ENCODE measurements at places on chromosomes 3 and 15. TPM values are rescaled to one million over a fixed set of nuclear protein-coding genes. Genes with fewer than 3 reads are reported as not detected.

The CPNE9 gene
- not detected for total RNA-seq

DNA sequence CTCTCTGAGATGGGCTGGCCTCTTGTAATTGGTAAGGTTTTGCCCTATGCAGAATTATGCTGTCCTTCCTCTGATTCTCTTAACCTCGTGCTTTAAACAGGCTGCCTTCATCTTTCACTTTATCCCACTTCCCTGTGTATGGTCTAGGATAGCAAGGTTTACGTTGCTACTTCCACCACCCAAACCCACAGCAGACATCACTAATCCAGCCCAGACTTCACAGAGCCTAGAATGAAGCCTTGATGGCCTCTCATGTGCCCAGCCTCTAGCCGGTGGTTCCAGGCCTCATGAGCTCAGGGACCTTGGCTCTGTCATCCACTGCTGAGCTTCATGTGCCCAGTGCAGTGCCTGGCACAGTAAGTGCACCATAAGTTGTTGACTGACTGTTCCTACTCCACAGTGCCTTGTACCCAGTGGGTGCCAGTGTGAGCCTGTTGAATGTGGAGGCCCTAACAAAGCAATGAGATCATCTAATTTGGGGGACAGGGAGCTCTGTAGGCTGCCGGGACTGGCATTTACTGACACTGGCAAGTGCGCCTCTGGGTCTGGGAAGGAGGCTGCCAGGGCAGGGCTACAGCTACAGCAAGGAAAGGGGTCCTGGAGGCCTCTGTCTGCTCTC, 12.5 kb downstream of the SLC6A6 start:
- H3K27me3 ChIP-seq, result no peaks in the 10 kb centered on the region
- no peak for DNase-seq
- H3K27ac ChIP-seq, result peak overlapping the region; percentile 29

- no peak overlapping the region for H3K27ac ChIP-seq
- no peaks in the 10 kb centered on the region for H3K4me1 ChIP-seq
- no peaks in the 10 kb centered on the region for H3K36me3 ChIP-seq
- DNase-seq, result no peak
Observed at GRCh38 chr3:30555968-30556367, 50.4 kb upstream of the TGFBR2 start.

- no peaks in the 10 kb centered on the region for H3K36me3 ChIP-seq
- H3K4me1 ChIP-seq, result no peaks in the 10 kb centered on the region
- H3K27ac ChIP-seq, result no peak overlapping the region
- no peaks in the 10 kb centered on the region for H3K27me3 ChIP-seq
Observed at GRCh38 chr3:180102134-180102533, 65.4 kb upstream of the PEX5L start.

DNA sequence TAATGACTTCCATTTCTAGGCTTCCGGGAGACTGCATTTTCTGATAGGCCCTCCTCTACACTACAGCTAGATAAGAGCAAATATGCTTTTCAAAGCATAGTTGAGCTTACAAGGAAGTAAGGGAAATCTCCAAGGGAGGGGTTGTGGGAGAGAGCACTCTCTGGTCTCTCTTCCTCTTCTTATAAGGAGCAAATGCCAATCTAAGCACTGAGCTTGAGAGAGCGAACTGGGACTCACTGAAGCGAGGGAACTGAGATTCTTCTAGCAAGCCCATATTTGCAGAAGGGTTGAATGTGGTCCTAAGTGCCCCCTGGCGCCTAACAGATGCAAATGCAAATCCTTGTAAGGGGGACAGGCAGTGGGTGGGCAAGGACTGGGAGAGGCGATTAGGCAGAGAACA, 164.8 kb downstream of the ERC2 start:
- no peak overlapping the region for H3K27ac ChIP-seq
- H3K4me3 ChIP-seq, result no peak overlapping the region
- no peaks in the 10 kb centered on the region for H3K27me3 ChIP-seq
- DNase-seq, result peak; percentile 18

DNA sequence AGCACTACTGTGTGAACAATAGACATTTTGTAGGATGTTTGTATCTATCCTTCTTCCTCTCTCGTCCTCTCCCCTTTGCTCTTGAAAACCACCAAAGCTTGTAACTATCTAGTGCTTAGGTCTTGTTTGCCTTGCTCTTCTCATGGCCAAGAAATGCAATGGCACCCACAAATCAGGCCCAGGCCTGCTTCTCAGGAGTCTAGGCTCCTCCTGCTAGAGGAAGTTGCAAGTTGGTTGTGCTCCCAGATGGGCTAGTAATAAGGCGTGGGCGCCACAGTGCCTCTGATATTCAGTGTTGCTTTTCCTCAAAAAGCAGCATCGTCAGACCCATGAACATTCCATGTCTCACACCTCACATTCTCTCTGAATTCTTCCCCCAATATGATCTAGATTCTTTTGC, 28.7 kb downstream of the ZNF385D start:
- no peak overlapping the region for H3K4me3 ChIP-seq
- no peaks in the 10 kb centered on the region for H3K4me1 ChIP-seq
- H3K27me3 ChIP-seq, result no peaks in the 10 kb centered on the region
- no peak overlapping the region for H3K27ac ChIP-seq
- no peaks in the 10 kb centered on the region for H3K36me3 ChIP-seq

DNA sequence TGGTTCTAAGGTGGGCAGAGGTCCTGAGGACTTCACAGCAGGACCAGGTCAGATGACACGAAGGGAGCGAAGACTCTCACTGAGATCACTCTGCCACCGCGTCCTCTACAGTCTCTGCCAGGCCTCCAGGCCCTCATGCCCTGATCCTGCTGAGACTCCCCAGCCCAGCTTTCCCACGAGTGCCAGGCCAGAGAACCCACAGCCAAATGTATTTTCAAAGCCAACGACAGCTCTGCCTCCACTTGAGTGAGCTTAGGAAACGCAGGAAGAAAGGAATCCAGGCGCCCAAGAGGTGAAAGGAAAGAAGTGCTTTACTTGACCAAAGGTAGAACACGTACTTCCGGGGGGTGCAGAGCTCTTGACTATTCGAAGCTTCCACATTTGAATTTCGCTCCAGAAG, 275.0 kb downstream of the XXYLT1 start:
- no peaks in the 10 kb centered on the region for H3K4me1 ChIP-seq
- no peaks in the 10 kb centered on the region for H3K36me3 ChIP-seq

DNA sequence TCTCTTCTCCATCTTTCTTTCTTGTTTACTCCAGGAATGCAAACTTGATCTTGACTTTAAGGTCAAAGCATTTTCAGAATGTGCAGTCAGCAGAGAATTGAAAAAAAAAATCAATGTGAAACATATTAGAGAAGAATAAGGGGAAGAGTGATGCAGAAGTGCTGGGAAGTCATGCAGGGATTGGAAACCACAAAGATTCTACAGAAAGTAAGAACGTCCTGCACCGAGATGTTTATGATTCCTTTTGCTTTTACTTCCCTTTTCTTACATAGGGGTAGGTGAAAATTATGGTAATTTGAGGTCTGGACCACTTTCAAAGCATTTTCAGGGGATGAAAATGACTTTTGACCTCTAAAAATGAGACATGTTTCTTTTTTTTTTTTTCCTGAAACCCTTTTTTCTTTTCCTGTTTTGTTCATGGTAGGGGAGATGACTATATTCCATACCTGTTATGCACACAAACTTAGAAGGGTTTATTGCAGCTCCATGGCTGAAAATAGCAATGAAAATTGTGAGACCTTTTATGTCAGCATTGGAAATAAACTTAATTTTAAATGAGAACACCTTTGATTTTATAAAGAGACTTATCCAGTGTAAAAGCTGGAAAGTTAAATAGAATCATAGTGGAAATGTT, 623.5 kb upstream of the TBL1XR1 start:
- no peaks in the 10 kb centered on the region for H3K4me1 ChIP-seq
- no peak overlapping the region for H3K27ac ChIP-seq
- H3K4me3 ChIP-seq, result no peak overlapping the region
- no peak for DNase-seq

The TERC gene
- total RNA-seq, result 21.6 TPM

The CPN2 gene
- total RNA-seq, result not detected

GRCh38 chr3:197836244-197836643, 45.2 kb downstream of the LRCH3 start:
- H3K4me1 ChIP-seq, result no peaks in the 10 kb centered on the region
- no peaks in the 10 kb centered on the region for H3K27me3 ChIP-seq
- H3K4me3 ChIP-seq, result no peak overlapping the region

GRCh38 chr3:31132132-31132769, 237.8 kb upstream of the GADL1 start:
- H3K4me1 ChIP-seq, result no peaks in the 10 kb centered on the region
- no peaks in the 10 kb centered on the region for H3K36me3 ChIP-seq
- no peak overlapping the region for H3K27ac ChIP-seq
- DNase-seq, result no peak
- H3K4me3 ChIP-seq, result no peak overlapping the region

DNA sequence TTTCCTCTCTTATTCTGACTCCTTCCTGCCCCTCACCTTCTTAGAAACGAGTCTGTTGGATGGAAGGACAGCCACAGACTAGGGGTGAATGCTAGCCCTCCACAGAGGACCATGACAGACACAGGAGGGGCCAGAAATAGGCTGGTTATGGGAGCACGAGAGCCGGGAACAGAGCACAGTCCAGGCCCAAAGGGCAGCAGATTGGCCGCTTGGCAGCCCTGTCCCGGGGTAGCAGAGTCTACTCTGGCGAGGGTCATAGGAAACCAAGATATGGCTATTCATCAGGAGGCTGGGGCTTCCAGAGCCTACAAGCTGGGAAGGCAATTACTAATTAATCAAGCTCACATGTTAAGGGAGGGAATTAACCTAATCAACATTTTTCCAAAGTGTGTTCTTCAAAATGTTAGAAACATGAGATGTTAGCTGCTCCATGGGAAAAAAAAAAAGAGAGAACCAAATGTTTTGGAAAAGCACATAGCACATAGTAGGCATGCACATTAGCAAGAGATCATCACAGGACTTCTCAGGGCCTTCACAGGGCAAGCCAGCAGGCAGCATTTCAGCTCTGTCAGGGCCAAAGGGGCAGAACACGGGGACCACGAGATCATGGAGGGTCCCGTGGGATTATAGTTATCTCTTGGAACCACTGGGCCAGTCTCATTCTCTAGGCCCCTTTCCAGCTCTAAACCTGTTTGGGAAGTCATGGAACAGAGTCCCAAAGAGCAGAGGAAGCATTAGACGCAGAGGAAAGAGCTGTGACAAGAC, 13.3 kb downstream of the SEMA3G start:
- H3K4me1 ChIP-seq, result peaks cover 11% of the 10 kb centered on the region
- no peak overlapping the region for H3K4me3 ChIP-seq
- no peak overlapping the region for H3K27ac ChIP-seq
- H3K27me3 ChIP-seq, result no peaks in the 10 kb centered on the region

The KBTBD12 gene
- total RNA-seq, result not detected

- H3K4me3 ChIP-seq, result no peak overlapping the region
- H3K27me3 ChIP-seq, result peaks cover 37% of the 10 kb centered on the region
- no peaks in the 10 kb centered on the region for H3K4me1 ChIP-seq
- DNase-seq, result peak; percentile 59
- H3K36me3 ChIP-seq, result no peaks in the 10 kb centered on the region
Observed at GRCh38 chr15:76057332-76058000, 2.3 kb upstream of the TMEM266 start.

- H3K27ac ChIP-seq, result no peak overlapping the region
- no peaks in the 10 kb centered on the region for H3K27me3 ChIP-seq
- peaks cover 6% of the 10 kb centered on the region for H3K4me1 ChIP-seq
- no peaks in the 10 kb centered on the region for H3K36me3 ChIP-seq
- H3K4me3 ChIP-seq, result no peak overlapping the region
- DNase-seq, result no peak
Observed at GRCh38 chr3:126751611-126752302, 47.7 kb downstream of the CHCHD6 start.

- peak overlapping the region; percentile 15 for H3K27ac ChIP-seq
- no peaks in the 10 kb centered on the region for H3K27me3 ChIP-seq
- DNase-seq, result peak; percentile 8
Observed at GRCh38 chr3:151538456-151539393, 77.9 kb upstream of the IGSF10 start.

DNA sequence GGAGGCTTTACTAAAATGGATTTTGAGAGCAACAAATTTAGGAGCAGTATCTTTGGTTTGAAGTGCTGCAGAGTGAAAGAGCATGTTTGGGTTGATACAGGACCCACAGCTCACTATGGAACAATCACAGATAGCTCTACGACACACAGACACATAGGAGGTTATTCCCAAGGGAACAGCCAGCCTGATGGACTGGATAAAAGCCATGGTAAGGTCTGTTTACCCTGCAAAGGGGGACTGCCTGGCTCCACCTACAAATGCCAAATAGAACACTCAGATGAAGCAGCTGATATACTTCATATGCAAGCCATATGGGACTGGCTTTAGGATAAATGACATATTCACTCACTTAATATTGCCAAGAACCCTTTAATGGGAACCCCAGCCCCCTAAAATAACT, 75.4 kb downstream of the CDC25A start:
- no peak for DNase-seq
- H3K27ac ChIP-seq, result no peak overlapping the region
- H3K4me1 ChIP-seq, result no peaks in the 10 kb centered on the region
- no peaks in the 10 kb centered on the region for H3K36me3 ChIP-seq

DNA sequence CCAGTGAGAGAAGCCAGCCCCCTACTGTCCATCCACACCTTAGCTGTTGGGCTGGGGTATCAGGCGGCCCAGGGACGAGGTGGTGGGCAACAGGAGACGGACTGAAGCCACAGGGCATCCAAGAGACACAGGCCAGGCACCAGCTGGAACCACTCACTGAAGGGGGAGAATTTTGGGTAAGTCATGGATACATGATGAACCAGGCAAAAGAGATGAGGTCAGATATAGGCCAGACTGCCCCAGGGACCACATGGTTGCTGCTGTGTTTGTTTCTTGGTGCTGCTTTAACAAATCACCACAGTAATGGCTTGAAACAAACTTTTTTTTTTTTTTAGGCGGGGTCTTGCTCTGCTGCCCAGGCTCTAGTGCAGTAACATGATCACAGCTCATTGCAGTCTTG, 66.4 kb downstream of the SEMA5B start:
- no peaks in the 10 kb centered on the region for H3K36me3 ChIP-seq
- no peaks in the 10 kb centered on the region for H3K4me1 ChIP-seq
- no peak for DNase-seq
- no peak overlapping the region for H3K4me3 ChIP-seq
- no peak overlapping the region for H3K27ac ChIP-seq

- no peak overlapping the region for H3K27ac ChIP-seq
- H3K4me1 ChIP-seq, result no peaks in the 10 kb centered on the region
- DNase-seq, result no peak
- H3K27me3 ChIP-seq, result no peaks in the 10 kb centered on the region
- no peak overlapping the region for H3K4me3 ChIP-seq
Observed at GRCh38 chr15:72141171-72142084, 23.2 kb downstream of the SENP8 start.

GRCh38 chr3:31974471-31974870, 6.6 kb downstream of the OSBPL10 start:
- no peak for DNase-seq
- H3K36me3 ChIP-seq, result no peaks in the 10 kb centered on the region
- no peaks in the 10 kb centered on the region for H3K4me1 ChIP-seq
- H3K27ac ChIP-seq, result no peak overlapping the region
- no peaks in the 10 kb centered on the region for H3K27me3 ChIP-seq
- H3K4me3 ChIP-seq, result no peak overlapping the region

DNA sequence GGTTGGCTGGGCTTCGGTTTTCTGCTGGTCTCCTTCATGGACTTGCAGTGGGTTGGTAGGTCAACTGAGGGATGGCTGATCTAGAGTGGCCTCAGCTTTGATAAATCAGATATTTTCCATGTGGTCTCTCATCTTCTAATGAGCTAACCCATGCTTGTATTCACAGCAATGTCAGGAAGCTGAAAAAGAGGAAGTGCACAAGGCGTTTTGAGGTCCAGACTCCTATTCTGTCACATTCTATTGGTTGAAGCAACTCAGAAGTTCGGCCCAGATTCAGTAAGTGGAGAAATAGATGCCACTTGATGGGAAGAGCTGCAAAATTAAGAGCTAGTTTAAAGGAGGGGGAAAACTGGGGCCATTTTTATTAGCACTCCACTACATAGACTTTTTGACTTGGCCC, 361.2 kb downstream of the DIPK2A start:
- no peaks in the 10 kb centered on the region for H3K36me3 ChIP-seq
- no peak overlapping the region for H3K27ac ChIP-seq
- no peak for DNase-seq
- no peaks in the 10 kb centered on the region for H3K27me3 ChIP-seq
- no peak overlapping the region for H3K4me3 ChIP-seq
- no peaks in the 10 kb centered on the region for H3K4me1 ChIP-seq
